ENCODE measurements at places on chromosomes 3 and 15.

GRCh38 chr3:46632792-46633191 is 20.5 kb downstream of the FAM240A start:
- DNase-seq = no peak

GRCh38 chr3:39911465-39912309 is 102.3 kb downstream of the MYRIP start:
- no peak for DNase-seq

DNA sequence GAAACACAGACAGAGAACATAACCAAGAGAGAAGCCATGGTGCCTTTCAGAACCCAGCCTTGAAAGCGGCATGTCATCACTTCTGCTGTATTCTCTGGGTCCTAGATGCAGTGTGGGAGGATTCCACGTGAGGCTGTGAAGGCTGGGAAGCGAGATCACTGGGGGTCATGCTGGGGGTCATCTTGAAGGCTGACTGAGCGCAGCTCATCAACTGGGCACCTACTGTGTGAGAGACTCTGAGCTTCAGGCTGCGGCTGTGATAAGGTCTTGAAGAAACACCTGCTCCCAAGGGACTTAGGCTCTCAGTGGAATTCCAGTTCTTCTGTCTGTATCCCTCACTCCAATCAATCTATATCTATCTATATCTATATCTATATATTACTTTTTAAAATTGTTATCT is 91.8 kb upstream of the KLF13 start:
- DNase-seq = no peak

GRCh38 chr3:71890356-71890931 is 105.5 kb upstream of the PROK2 start:
- DNase-seq = no peak

DNA sequence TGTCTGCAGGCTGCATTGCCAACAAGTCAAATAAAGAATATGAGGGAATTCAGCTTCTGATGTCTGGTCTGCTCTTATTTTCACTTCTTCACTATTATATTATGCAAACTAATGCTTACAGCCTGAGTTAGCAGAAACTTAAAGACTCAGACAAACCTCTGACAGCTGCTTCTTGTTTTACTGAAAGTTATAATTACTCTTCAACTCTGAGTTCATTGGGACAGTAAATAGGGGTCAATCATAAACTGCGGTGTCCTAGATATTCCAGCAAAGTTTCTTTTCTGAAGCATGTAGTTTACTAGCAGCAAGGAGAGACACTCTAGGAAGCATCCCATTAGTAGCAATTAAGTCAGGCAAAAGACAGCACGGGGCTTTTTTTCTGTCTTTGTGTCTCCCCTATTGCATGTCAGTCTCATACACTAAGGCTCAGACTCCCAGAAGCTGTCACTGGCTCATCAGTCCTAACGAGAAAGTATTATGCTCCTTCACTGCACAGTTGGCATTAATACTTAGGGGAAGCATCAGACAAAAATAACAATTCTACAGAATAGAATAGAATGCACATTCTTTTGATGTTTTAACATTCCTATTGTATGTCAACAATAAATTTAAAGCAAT is 1060.8 kb downstream of the ROBO1 start:
- no peak for DNase-seq

DNA sequence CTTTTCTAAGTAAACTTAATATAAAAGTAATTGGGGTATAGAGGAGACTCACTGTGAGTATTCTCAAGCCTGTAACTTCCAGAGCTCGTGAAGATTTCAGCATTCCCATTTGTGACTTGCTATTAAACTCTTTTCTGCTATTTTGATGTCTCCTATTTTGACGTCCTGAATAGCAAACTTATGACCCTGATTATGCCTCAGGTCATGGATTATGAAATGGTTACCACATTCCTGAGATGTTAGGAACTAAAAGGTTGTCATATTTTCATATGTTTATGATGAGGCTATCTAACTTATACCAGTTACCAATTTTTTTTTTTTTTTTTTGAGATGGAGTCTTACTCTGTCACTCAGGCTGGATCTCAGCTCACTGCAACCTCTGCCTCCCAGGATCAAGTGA is 105.5 kb downstream of the ATG7 start:
- no peak for DNase-seq

DNA sequence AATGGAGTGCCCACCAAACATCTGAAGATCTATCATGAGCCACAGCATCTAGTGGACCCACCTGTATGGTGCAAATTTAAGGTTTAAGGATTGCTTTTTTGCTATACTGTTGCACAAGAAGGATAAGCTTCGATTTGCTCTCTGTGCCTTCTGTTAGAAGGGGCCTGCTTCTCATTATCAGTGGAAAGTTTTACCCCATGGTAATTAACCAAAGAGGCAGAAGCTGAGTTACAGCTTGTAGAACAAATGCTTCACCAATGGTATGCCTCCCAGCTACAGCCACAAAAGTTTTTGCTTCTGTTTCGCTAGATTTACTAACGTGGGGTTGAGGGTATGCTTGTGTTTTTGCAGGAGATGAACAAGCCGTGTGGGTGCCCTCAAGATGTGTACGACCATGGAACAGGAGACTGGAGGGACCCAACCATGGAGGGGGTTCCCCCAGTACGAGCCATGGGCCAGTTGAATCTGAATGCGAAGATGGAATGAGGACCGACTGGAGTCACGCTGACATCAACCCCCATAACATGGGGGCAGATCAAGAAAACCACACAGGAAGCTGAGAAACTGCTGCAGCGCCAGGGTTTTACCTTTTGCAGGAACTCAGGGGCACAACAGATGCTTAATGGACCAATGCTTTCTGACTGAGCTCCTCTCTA is 43.5 kb downstream of the ACAD9 start:
- DNase-seq = no peak

DNA sequence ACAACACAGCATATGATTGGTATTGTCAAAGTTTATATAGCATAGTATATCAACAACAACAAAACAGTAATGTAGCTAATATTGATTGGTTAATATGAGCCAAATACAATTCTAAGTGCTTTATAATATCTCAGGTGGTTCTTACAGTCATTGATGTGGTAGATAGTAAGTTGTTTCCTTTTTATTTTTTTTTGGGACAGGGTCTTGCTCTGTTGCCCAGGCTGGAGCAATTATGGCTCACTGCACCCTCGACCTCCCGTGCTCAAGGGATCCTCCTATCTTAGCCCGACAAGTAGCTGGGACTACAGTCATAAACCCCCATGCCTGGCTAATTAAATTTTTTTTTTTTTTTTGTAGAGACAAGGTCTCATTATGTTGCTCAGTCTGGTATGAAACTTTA is 2.7 kb downstream of the RNF13 start:
- no peak for DNase-seq

DNA sequence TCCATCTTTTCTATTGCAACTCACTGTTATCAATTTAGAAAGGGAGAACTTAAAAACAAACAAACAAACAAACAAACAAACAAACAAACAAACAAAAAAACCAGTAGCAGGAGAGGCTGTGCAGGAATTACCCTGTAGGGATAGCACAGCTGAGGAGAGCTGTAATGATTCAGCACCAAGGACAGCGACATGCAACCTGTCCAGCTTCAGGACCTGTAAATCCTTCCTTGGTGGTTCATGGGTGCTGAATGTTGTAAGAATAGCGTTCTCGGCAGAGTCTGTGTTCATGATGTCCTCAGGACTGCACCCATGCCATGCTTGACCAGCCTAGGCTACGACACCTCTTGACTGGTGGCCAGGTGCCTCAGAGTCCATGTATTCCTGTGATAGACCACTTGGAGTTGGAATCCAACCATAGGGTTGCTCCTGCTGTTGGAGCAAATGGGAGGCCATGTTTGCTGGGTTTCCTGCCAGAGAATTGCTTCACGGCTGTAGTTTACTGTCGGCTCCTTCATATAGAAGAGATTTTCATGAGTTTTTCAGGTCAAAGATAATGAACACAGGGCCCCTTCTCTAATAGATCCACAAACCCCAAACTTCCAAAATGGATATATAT is 65.9 kb downstream of the CACNA2D3 start:
- no peak for DNase-seq

DNA sequence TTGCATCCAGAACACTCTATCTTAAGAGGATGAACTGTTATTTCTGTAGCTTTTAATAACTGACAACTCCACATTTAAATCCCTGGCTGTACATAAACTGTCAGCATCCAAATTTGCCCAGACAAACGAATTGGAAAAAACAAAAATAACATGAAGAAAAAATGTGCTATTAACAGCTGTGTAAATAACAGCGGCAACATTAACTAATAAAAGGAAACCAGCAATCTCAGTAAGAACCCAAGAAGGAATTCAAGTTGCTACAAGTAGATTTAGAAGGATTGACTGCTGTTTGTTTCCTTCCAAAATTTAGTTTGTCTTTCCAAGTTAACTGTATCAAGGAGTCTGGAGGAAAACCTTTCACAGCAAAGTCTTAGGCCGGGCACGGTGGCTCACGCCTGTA is 550.6 kb upstream of the MDFIC2 start:
- no peak for DNase-seq

GRCh38 chr3:191301782-191302411 is 27.3 kb upstream of the CCDC50 start:
- DNase-seq = no peak

DNA sequence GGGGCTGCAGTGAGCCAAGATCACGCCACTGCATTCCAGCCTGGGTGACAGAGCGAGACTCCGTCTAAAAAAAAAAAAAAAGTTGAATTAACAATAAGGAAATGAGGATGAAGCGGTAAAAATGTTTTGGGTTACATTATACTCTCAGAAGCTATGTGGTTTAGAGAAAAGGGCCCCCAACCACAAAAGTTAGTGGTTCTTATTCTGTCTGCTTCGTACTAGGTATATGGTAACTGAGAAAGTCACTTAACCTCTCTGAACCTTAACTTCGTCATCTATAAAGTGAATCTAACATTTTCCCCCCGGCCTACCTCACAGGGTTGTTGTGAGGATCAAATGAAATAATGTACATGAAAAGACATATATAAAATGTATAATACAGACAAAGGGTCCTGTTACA is 38.4 kb upstream of the EHHADH start:
- no peak for DNase-seq

GRCh38 chr3:28916713-28917499 is 364.0 kb upstream of the RBMS3 start:
- no peak for DNase-seq

DNA sequence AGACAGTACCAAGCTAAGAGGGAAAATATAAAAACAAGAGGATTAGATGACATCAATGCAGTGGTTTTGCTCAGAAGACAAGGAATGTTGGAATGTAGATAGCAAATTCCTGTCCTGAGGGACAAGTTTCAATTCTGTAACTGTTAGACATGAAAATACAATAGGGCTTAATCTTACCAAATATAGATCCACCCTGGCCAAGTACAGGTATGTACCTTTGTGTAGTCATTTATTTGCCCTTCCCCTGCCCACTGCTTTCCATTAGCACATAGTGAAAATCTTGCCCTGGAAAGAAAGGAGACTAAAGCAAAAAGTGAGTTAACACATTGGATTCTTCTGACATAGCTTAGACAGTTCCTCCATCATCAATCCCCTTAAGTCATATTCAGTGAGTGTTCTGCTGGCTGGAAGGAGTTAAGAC is 389.0 kb upstream of the THBS1 start:
- no peak for DNase-seq

DNA sequence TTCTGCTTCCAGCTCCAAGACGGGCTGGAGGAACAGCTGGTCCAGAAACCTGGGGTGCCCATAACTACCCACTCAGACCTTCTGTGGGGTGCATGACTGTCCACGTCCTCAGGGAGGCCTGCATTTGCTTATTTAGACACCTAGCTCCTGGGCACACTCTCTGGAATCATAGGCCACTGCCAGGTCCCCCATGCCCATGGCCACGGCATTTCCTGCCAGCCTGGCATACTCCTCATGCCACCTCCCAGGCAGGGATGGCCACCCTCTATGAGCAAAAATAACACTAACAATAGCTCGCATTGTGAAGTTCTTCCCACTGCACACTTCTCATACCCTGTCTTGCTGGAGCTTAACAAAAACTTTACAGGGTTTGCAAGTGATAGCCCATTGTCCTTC is 166.9 kb upstream of the TPM1 start:
- DNase-seq = no peak

DNA sequence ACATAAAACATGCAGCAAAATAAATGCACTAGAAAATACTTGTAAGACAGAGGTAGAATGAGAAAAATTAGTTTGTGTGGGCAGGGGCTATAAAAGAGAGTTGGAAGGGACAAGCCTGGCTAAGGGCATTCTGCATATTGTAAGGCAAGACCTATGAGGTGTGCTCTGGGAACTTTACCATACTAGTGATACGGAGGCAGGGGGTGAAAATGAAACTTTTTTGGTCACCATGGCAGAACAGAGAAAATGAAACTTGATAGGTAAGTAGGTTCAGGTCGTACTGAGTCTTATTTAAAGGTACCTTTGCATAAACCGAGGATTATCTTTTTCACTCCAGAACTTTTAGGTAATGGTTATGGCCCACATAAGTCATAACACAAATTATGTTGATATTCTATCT is 74.7 kb upstream of the ACKR4 start:
- no peak for DNase-seq

- DNase-seq = no peak
These were observed 1.9 kb downstream of the PCOLCE2 start for GRCh38 chr3:142886940-142887339.

DNA sequence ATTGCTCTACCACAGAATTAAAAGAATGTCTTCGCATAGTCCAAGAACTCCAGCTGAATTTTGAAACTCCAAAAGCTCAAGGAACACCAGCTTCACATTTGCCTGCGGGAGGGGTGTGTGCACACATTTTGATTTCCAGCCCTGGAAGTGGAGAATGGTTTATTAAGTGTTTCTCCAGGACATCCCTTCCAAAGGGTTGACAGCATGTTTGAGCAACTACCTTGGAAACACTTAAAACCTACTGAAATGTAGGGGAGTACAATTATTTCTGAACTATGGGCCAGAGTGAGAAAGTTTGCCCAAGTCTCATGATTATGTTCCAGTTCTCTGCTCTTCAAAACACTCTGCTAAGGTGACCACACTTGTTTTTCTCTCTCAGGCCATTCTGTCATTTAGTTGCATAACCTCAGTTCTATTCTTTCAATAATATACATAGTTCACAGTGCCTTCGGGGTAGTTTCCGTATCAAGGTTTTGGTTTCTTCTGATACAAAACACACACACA is 7.9 kb downstream of the ACP3 start:
- DNase-seq = no peak

DNA sequence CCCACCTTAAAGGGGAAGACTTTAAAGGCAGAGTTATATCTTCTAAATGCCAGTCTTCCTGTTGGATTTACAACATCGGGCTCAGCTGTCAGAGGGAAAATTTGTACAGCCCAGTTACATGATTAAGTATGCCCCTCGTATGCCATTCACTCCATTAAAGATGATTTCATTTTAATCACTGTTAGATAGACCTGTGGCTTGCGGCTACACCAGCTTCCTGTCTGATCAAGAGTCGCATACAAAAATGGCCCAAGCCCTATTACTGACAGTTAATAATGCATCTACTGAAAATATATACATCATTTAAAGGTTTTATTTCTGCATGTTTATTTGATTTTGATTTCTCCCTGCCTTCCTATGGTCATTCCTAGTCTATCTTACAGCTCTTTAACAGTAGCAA is 7.1 kb downstream of the EIF4E3 start:
- DNase-seq = no peak

Measured in HFF-Myc (cell line).